ENCODE measurements at places on chromosomes 13 and 19. TPM values are rescaled to one million over a fixed set of nuclear protein-coding genes. Genes with fewer than 3 reads are reported as not detected.

ZNF549 gene
- 2.2 TPM for total RNA-seq

GJB6 gene
- total RNA-seq, result not detected

SIGLEC8 gene
- not detected for total RNA-seq

PALM3 gene
- 1.9 TPM for total RNA-seq

KCNN1 gene
- total RNA-seq, result 0.59 TPM

MISP3 gene
- 4.2 TPM for total RNA-seq

DACH1 gene
- not detected for total RNA-seq

FRY gene
- 0.03 TPM for total RNA-seq

RNF225 gene
- 0.14 TPM for total RNA-seq

ZNF805 gene
- 2.2 TPM for total RNA-seq

BIVM gene
- total RNA-seq, result 4.2 TPM
